ENCODE measurements at places on chromosomes 2 and 18.

DNA sequence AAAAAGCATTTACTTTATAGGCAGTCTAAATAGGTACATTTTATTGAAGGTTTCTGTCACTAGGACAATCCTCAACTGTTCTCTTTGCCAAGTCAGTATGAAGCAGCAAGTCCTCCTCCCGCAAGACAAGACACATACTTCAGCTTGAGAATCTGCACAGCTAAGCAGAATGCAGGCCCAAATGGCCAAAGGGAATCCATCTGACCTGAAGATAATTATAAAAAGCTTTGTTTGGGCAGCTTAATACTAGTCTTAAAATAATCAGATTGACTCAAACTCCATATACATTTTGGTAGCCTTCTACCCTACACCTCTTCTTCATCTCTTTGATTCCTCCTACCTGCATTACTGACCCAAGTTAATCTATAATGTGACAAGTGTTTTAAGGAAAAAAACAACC lies 1.8 kb downstream of the LANCL1 start:
- no peak for DNase-seq

GRCh38 chr18:59395226-59396175 lies 36.4 kb upstream of the LMAN1 start:
- DNase-seq: no peak

- DNase-seq: no peak
These were observed 89.5 kb upstream of the STK39 start for GRCh38 chr2:168336786-168337388.

GRCh38 chr18:67518566-67518965 lies 2.0 kb upstream of the DSEL start:
- no peak for DNase-seq

GRCh38 chr2:203824603-203825002 lies 43.0 kb upstream of the CTLA4 start:
- DNase-seq: no peak

DNA sequence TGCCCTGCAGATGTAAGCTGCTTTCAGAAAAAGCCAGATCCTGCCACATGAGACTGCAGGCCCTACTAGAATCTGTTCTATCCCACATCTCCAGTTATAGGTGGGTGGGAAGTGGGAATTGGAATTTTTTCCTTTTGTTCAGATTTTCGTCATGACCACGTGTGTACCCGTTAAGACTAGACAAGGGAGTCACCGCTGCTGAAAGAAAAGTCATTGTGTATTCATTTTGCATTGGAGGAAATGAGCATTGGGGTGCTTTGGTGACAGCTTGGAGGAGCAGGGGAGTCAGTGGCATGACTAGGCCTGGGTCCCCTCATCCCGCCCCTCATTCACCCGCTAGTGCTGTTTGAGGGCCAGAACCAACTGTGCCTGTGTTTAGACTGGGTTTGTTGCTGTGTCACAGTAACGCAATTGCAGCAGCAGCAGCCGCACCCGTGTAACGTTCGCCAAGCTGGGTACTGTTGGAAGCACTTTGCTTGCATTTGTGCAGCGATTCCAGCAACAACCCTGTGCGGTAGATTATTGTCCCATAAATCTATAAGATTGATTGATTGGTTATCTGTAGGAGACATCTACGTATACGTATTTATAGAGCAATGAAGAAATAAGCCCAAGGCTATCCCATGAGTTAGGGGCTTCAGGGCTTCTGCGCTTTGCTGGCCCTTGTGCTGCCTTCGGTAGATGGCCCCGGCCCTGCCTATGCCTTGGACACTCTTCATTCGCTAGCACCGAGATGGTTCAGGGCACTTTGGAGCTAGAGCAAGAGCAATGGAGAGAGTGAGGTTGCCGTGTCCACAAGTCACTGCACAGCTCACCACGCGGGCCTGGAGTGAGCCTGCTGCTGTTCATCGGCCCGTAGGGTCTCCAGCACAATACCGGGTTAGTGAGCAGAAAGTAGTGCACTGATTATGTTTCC lies 194.9 kb downstream of the AGAP1 start:
- DNase-seq: no peak

DNA sequence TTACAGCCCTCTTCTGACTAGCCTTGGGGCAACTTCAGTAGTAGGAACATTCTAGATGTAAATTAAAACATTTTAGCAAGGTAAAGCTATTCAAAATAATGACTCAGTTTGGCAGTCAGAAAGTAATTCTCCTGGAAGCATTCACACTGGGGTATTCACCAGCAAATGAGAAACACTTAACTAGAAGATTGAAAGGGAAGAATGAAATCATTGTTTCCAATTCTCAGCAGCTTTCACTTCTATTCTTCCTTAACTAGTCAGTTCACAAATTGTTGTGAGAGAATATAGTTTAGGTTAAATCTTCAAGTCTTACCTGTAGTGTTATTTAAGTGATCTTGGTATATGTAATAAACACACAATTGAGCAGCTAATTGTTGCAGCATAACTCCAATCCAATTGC lies 1135.6 kb upstream of the FAM98A start:
- no peak for DNase-seq

DNA sequence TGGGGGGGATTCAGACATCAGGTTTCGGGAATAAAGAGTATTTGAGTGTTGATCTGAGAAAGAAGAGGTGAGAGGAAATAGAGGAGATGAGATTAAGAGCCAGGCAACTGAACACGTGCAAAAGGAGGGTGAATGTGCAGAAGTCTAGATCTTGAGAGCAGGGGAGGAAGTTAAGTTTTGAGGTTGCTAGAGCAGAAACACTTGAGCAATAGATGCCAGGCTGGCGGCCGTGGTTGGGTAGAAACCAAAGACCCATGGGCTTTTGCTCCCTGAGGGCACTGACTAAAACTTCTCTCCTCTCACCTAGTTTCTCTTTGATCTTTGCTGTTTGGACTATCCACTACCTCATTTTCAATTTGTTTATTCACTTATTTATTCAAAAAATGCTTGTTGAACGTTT lies 116.0 kb downstream of the CDC42EP3 start:
- DNase-seq: no peak

DNA sequence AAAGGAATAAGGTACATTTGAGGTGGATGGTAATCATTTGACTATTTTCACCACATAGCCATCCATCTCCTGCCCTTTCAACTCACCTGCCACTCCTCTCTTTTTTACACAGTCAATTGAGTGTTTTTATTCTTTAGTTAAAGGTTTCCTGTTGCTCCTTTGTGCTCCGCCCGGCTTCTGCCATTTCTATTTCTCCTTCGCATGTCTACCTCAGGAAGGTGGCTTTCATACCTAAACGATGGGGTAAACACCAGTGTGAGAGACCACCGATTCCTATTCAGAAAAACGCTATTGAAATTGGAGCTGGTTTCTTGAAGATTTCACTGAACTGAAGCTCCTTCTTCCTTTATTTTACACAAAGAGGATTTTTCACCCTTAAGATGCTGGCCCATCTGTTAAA lies 1628.0 kb upstream of the PIK3C3 start:
- DNase-seq: no peak

GRCh38 chr2:233267516-233268245 lies 16.2 kb downstream of the ATG16L1 start:
- DNase-seq: no peak

DNA sequence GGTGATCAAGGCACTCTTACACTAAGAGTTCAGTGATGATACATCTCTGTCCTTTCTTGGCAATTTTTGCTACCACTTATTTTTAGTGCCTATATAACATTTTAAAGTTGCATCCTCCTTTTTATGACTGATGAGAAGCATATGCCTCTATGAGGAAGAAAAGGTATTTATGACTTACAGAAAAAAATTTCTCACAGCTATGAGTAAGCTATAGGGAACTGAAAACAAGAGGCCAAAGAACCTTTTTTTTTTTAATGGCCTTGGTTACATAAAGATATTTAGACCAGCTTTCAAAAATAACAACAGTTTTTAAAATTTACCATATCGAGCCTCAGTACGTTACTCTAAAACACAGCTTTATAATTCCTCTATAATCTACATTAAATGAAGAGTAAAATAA lies 21.3 kb downstream of the MBD5 start:
- peak; percentile 2 for DNase-seq

DNA sequence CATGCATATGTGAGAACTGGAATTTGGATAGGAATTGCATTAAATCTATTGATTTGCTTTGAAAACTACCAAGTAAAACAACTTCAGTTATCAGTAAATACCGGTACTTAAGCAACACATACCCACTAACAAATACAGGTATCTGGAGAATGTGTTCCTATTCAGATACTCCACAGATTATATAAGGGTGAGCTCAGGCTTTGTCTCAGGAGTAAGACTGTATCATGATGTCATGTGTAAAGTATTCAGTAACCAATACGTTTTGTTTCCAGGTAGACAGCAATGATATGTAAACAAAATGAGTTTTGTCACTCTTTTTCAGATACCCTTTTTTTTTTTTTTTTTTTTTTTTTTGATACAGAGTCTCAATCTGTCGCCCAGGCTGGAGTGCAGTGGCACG lies 74.8 kb downstream of the DSC3 start:
- no peak for DNase-seq

- no peak for DNase-seq
These were observed 441.7 kb downstream of the TRIB2 start for GRCh38 chr2:13158466-13158865.

- DNase-seq: no peak
These were observed 209.7 kb upstream of the PARD3B start for GRCh38 chr2:204335451-204336058.
